ENCODE measurements at places on chromosomes 1 and 21.

- no peak for DNase-seq
Measured at GRCh38 chr1:234256359-234256758, 116.9 kb upstream of the COA6 start.

GRCh38 chr1:94230920-94231319 lies 6.5 kb downstream of the ARHGAP29 start:
- DNase-seq: no peak

DNA sequence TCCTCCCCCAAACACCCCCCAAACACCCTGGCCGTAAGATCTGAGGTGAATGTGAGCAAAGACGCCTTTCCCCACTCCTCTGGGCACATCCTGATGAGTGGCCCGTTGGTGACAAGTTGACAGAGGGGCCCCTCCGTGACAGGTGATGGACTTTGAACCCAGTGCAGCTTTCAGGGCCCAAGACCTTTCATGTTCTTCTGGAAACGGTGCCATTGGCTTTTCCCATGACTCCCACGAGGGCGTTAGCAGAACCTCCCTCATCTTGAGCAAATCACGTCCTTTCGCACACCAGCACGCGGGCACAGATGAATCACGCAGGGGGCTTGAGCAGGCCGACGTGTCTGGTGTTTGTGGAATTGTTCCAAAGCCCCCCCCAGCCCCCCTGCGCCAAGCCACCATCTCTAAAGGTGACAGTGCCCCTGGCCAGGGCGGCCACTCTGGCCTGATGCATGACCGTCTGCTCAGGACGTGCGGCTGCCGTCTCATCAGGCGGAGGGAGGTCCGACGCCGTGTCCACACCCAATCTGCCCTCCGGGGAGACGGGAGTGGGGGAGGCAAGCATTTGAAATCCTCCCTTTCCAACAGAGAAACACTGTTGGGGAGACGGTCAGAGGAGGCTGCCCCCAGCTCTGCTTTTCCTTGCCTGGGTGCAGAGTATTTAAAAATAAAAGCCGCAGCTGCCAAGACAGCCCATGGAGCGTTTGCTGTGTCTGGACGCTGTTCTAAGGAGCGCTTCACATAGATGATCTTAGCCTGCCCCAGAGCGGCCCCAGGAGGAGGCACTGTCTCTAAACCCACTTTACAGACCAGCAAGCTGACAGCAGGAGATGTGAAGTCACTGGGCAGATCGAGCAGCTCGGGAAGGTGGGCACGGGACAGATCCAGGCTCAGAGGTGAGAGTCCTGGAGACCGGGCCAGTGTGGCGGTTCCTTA lies 98.3 kb upstream of the ARHGEF16 start:
- no peak for DNase-seq

GRCh38 chr1:235533476-235534168 lies 29.4 kb upstream of the B3GALNT2 start:
- no peak for DNase-seq

- DNase-seq: no peak
Measured at GRCh38 chr21:18430341-18430740, 26.8 kb upstream of the TMPRSS15 start.

DNA sequence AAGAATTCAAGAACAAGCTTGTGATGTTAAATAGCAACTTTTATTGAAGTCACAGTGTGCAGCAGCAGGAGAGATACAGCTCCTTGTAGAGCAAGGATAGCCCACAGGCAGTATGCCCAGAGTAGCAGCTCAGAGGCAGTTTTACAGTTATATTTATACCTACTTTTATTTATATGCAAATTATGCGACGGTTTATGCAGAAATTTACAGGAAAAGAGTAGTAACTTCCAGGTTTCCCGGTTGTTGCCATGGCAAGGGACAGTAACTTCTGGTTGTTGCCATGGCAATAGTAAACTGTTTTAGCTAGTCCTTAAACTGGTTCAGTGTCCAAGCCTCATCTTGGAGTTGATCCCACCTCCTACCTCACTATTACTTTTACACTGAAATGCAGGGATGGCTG lies 344.6 kb upstream of the LYPLAL1 start:
- DNase-seq: no peak

GRCh38 chr1:22166439-22166838 lies 23.5 kb upstream of the WNT4 start:
- no peak for DNase-seq

- DNase-seq: no peak
Measured at GRCh38 chr1:72547412-72547811, 265.1 kb upstream of the NEGR1 start.

DNA sequence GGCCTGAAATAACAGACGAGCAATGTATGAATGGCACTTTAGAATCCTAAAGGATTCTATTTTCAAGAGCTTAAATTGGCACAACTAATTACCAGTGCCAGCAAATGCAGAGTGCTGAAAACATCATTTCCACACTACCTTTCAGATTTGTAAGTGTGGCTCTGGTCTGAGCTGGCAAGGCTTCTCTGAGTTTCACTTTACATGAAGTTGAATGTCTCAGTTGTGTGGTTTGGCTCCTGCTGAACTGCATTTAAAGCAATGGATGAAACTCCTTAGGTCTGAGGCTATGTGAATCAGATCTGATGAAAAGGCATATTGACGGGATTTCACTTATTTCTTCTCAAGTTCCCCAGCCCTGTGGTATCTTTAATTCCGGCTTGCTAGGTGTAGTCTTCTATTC lies 114.8 kb upstream of the PTGFR start:
- DNase-seq: no peak

GRCh38 chr21:30563072-30563471 lies 2.0 kb upstream of the KRTAP19-7 start:
- no peak for DNase-seq

DNA sequence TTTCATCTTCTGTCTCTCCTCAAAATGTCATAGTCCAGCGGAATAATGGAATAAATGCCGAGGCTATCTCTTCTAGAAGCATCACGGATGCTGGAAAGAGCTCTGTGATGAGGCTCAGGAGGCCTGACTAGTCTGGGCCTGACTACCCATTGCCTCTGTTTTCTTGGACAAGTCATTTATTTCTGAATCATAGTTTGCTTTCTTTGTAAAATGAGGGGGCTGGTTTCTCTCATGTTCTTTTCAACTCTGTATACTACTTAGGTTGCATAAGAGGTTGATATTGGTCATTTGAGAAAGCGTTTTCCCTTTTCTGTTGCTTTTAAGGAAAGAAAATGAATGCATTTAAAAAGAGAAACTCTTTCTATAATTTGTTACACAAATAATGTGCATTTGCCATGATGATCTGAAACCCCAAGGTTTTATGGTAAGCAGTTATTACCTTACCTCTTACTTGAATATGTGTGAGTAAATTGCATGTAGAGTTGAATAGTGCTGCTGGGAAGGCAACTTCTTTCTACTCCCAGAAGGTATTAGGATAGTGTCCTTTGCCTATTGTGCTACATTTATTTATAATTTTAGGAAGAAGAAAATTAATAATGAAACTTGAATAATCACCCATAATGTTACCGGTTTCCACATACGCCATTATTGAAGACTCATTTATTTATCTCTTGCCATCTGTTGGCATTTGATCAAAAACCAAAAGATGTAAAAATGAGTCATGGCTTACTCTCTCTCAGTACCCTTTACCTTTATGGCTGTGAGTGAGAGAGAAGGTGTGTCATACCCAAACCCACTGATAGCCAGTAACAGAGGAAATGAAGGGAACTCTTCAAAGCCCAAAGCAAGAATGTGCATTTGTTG lies 179.1 kb downstream of the FASLG start:
- DNase-seq: no peak

GRCh38 chr21:32334980-32335531 lies 36.4 kb downstream of the MRAP start:
- DNase-seq: no peak

DNA sequence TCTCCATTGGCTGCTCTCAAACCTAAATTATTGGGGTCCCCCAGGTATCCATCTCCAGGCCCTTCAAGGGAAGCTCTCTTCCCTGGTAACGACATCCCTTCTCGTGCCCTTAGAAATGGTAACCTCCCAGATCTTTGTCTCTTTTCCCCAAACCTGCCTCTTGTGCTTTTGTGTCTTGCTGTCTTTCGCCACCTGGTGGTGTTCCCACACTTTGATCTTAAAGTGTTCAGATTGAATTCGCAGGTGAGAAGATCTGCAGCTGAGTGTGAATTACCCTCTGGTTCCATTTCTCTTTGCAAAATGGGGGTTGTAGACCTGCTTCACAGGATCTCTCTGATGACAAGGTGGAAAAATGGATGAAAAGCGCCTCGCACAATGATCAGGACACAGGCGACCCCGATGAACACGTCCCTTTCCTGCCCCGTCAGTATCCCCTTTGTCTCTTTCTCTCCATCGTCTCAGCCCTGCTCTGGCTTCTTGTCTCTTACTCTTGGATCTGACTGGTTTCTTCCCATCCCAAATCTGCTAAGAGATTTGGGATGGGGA lies 53.1 kb downstream of the DOP1B start:
- DNase-seq: peak; percentile 29

- no peak for DNase-seq
Measured at GRCh38 chr1:201652181-201652580, 113.3 kb downstream of the NAV1 start.

DNA sequence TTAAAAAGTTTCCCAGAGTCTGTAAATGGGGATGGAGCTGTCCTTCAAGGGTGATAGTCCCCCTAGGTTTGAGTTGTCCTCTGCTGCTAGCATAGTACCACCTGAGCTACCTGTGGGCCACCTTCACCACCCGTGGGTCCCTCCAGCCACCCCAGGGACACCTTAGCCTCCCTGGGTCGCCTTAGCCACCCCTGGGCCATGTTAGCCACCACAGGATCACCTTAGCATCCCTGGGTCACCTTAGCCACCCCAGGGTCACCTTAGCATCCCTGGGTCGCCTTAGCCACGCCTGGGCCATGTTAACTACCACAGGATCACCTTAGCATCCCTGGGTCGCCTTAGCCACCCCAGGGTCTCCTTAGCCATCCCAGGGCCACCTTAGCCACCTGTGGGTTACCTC lies 67.1 kb downstream of the ADARB1 start:
- DNase-seq: no peak

- DNase-seq: no peak
Measured at GRCh38 chr1:93448983-93449804, 1.3 kb downstream of the FNBP1L start.

DNA sequence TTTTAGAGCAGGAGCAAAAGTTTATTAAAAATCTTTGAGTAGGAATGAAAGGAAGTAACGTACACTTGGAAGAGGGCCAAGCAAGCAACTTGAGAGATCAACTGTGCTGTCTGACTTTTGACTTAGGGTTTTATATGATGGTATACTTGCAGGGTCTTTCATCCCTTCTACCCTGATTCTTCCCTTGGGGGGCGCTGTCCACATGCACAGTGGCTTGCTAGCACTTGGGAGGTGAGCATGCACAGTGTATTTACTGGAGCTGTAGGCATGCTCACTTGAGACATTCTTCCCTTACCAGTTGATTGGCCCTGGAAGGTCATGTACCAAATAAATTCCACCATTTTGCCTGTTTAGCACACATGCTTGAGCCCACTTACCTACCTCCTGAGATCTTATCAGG lies 1001.3 kb upstream of the ADGRL2 start:
- no peak for DNase-seq

GRCh38 chr1:164671966-164672571 lies 113.1 kb downstream of the PBX1 start:
- no peak for DNase-seq

- no peak for DNase-seq
Measured at GRCh38 chr1:30824736-30825429, 67.3 kb upstream of the LAPTM5 start.

- no peak for DNase-seq
Measured at GRCh38 chr1:109499081-109499480, 5.2 kb downstream of the CYB561D1 start.

GRCh38 chr1:111133866-111134265 lies 6.0 kb downstream of the DRAM2 start:
- DNase-seq: no peak

DNA sequence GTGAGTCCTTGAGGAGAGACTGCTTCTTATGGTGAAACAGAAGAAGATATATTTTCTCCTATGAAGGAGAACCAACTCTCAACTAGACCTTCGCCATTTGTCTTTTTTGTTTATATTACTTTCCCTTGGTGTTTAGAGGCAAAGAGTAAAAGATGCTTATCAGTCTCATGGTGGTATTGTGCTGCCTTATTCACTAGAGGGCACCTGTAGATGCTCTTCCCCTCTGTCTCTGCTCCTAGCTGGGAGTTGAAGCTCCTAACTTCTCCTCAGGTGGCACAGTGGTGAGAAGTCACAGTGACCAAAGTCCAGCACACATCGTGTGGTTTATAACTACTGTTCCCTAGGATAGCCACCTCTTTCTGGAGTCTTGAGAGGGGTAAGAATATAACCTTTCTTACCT lies 1359.6 kb downstream of the PLA2G4A start:
- DNase-seq: no peak

DNA sequence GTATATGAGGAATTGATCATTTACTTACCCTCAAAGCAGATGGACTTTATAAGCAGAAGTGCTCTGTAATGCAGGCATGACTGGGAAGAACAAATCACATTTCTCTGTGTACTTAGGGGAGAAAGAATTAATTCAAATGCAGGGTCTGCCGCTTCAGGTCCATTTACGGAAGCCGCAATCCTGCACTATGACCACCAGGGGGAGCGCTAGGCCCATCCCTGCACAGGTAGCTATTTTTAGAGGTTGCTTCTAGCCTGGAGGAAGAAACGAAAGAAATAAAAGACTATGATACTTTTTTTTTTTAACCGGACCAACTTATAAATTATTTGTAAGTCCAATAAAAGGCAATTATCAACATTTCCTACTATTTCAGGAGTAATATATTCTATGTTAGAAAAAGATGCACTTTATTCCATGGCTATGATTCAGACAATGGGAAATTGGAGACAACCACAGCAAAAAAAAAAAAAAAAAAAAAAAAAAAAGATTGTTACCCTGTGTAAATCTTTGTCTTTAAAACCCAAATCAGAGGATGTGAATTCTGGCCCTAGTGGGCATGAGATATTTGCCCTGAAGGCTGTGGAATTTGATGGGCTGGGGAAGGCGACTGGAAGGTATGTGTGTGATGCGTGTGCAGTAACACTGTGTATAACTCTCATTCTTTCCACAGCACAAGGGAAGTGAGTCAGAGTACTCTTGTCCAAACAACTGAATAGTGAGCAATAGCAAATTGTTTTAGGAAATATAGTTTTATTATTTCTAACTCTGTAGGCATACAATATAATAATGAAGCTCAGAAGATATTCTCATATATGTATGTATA lies 12.9 kb upstream of the FYB2 start:
- peak; percentile 33 for DNase-seq

DNA sequence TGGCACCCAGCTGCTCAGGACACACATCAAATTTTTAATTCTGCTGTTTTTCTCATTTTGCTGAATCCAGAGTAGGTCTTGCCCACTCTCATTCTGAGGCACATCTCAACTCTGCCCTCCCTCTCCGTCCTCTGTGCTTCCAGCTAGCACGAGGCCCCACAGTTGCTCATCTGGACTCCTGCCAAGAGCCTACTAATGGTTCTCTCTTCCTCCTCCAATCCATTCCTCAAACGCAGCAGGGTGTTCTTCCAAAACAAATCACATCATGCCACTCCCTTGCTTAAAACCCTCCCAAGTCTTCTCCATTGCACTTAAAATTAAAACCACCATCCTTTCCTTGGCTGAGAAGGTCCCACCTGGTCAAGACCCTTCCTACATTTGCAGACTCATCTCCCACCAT lies 49.8 kb upstream of the SCAF4 start:
- DNase-seq: no peak

- DNase-seq: peak; percentile 63
Measured at GRCh38 chr1:160205242-160206035, at the start of gene PEA15. Gene PEA15, plus strand, starts transcription at chr1:160205384. Its CDS starts 6,161 bp downstream, at chr1:160211545.

- DNase-seq: no peak
Measured at GRCh38 chr1:197438010-197438790, 170.1 kb downstream of the CRB1 start.

GRCh38 chr1:218347723-218348627 lies 2.8 kb downstream of the TGFB2 start:
- no peak for DNase-seq

- DNase-seq: no peak
Measured at GRCh38 chr1:212678456-212679410, 20.9 kb downstream of the BATF3 start.

Data from activated CD4-positive, alpha-beta T cell treated with anti-CD3 and anti-CD28 coated beads, Interleukin-2, amount 50 U/mL, for 24 hours (primary cell).